Naive thymus-derived CD4-positive, alpha-beta T cell (primary cell): ENCODE measurements at places on chromosomes 7 and 10. TPM values are rescaled to one million over a fixed set of nuclear protein-coding genes. Genes with fewer than 3 reads are reported as not detected.

DNA sequence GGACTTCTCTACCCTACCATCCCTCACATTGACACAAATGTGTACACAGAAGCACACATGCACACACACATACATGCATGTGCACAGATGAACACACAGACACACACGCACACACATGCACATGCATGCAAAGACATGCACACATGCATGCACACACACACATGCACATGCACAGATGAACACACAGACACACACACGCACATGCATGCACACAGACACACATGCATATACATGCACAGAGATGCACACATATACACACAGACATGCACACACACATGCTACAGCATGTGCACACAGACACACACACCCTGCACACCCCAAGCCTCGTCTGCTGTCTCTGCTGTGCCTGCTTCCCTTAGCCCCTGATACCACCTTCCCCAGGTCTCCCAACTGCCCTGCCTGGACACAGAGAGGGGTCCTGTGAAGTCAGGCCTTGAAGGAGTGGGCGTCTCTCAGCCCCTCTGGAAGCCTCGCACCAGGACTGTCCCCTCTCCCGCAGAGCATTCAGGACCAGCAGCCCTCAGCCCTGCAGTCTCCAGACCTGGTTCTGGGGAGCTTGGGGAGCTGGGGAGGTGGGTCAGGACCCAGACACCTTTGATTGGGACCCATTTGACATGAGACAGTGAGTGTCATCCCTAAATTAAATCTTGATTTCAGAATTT lies 181.8 kb downstream of the DNAJB6 start:
- no peaks in the 10 kb centered on the region for H3K27me3 ChIP-seq
- H3K4me1 ChIP-seq, result no peaks in the 10 kb centered on the region
- H3K36me3 ChIP-seq, result no peaks in the 10 kb centered on the region
- H3K4me3 ChIP-seq, result no peak overlapping the region
- no peak for DNase-seq
- no peak overlapping the region for H3K27ac ChIP-seq

DNA sequence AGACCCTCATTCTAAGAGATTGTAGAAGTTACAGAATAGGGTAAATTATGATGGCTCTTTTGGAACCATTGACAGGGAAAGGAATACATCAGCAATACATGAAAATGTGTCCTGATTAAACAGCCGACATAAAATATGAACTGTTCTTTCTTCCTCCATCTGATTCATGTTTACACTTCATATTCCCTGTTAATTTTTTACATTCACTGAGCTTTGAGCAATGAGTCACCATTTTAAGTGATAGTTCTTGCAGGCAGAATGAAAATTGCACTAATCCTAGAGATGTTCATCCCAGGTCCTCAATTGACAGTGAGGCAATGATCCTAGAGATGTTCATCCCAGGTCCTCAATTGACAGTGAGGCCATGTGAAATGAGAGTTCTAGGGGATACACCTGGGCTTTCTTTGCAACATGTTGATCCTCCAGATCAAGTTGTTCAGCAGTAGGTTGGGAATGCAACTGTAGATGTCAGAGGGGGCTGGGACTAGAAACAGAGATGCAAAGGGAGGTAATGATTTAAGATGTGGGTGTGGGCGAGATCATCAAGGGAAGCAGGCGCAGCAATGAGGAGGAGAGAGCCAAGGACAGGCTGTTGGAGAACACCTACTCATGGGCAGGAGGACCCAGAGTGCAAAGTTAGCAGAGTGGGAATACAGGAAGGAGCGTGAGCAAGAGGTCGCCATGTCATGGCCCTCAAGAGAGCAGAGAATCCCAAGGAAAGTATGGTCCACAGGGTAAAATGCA lies 138.7 kb downstream of the ZNF365 start:
- no peak overlapping the region for H3K27ac ChIP-seq
- no peak overlapping the region for H3K4me3 ChIP-seq
- H3K27me3 ChIP-seq, result no peaks in the 10 kb centered on the region
- H3K36me3 ChIP-seq, result no peaks in the 10 kb centered on the region
- DNase-seq, result no peak

DNA sequence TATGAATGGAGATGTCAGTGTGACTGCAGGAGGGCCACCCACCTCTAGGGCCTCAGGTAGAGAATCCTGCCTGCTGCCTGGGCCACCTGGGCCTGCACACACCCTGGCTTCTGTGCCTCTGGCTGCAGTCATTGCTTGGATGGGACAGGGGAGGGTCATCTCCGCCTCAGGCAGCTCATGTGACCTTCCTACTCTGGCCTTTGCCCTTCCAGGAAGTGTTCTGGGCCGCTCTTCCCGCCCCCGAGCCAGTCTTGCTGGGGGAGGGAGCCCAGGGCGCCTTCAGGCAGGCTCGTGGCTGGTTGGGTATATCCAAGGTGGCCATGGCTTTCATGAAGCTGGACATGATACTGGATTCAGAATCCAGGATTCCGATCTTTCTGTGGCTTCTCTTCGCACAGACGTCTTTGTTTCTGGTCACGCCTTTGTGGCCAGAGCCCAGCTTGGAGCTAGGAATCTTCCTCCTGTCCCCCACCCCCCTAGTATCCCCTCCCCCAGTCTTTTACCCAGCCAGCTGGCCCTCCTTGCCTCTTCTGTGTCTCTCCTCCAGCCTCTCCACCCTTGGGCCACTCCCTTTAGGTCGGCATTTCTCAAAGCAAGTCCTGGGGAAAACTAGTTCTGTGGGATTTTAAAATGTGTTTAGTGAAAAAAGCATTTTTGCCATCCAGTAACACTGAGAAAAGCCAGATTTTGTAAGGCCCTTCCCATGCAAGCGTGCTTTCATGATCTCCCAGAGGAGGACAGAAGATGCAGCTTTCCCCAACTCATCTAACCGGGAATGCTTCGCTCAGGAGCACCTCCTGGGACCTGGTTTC lies 119.6 kb downstream of the ZMIZ1 start:
- H3K36me3 ChIP-seq, result no peaks in the 10 kb centered on the region
- no peaks in the 10 kb centered on the region for H3K27me3 ChIP-seq
- no peaks in the 10 kb centered on the region for H3K4me1 ChIP-seq
- H3K4me3 ChIP-seq, result no peak overlapping the region

DNA sequence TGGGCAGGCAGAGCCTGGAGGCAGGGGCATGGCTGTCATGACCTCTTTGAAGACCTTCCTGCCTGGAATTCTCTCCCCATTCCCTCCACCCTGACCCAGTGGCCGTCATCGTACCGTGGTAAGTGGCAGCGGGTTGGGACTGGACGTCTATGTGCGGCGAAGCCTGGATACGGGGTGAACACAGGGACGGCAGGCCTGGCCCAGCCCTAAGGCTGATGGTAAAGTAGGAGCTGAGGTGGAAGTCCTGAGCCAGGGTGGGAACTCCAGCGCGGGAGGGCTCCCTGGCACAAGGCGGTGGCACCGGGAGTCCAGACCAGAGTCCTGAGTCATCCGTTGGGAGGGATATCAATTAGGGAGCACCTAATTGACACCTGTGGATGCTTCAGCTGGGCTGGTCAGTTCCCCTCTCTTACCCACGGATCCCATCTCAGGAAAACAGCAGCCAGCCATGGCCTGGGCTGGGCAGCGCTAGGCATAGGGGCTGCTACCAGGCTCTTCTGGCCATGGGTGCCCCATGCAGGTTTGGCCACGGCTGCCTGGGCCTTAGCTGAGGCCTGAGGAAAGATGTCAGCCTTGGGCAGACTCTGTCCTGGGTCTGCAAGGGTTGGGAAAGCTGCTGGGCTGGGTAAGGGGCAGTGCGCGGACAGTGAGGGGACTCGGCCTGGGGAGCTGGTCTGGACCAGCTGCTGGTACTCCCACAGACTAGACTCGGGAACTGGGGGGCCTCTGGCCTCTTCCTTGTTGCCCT lies 3.3 kb downstream of the PPIF start:
- no peaks in the 10 kb centered on the region for H3K27me3 ChIP-seq
- no peak overlapping the region for H3K4me3 ChIP-seq
- DNase-seq, result no peak
- peaks cover 16% of the 10 kb centered on the region for H3K36me3 ChIP-seq
- peaks cover 25% of the 10 kb centered on the region for H3K4me1 ChIP-seq

GRCh38 chr10:110137142-110137545 lies 70.3 kb upstream of the MXI1 start:
- peak; percentile 67 for DNase-seq
- peaks cover 6% of the 10 kb centered on the region for H3K36me3 ChIP-seq
- peak overlapping the region; percentile 4 for H3K27ac ChIP-seq
- no peak overlapping the region for H3K4me3 ChIP-seq
- peaks cover 14% of the 10 kb centered on the region for H3K4me1 ChIP-seq
- no peaks in the 10 kb centered on the region for H3K27me3 ChIP-seq

DNA sequence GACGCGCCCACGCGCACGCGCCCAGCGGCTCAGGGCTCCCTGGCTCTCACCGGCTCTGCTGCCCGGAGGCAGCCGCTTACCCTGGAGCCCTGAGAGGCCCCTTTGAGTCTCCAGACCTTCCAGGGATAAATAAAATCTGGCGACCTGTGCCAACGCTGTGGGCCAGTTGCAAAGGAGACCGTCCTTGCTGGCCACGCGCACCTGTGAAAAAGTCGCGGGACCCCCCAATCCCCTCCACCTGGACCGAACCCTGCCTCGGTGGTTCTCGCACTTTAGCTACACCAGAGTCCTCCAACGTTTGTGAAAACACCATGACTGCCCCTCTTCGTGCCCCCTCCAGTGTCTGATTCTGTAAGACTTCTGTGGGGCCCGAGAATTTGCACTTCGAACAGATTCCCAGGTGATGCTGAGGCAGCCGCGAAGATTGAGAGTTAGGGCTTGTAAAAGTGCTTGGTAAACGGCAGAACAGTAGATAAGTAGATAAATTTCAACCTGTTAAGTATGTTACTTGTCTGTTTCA lies 102.4 kb upstream of the SVIL start:
- H3K4me1 ChIP-seq, result peaks cover 3% of the 10 kb centered on the region
- no peak overlapping the region for H3K4me3 ChIP-seq
- no peaks in the 10 kb centered on the region for H3K27me3 ChIP-seq
- DNase-seq, result no peak
- peaks cover 6% of the 10 kb centered on the region for H3K36me3 ChIP-seq
- H3K27ac ChIP-seq, result no peak overlapping the region

DNA sequence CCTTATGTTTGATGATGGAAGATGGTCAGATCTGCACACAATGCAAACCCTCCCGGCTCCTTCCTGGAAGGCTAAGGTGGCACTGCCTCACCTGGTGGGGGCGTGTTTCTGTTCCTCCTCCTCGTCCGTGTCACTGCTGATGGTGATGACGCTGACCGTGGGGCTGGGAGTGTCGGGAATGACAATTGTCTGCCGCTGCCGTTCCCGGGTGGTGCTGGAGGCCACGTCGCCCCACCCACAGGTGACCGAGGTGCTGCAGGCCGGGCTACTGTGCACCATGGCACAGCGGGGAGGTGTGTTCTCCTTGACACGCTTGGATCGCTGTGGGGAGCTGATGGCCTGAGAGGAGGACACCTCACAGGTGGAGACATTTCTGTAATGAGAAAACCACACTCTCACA lies 73.1 kb downstream of the CLEC2L start:
- no peak for DNase-seq
- no peaks in the 10 kb centered on the region for H3K27me3 ChIP-seq
- no peaks in the 10 kb centered on the region for H3K4me1 ChIP-seq
- no peak overlapping the region for H3K4me3 ChIP-seq

TMEM140 gene
- total RNA-seq, result 29.0 and 30.7 TPM in 2 replicates

- H3K4me1 ChIP-seq, result no peaks in the 10 kb centered on the region
- DNase-seq, result no peak
- H3K27me3 ChIP-seq, result no peaks in the 10 kb centered on the region
- no peak overlapping the region for H3K27ac ChIP-seq
- peaks cover 8% of the 10 kb centered on the region for H3K36me3 ChIP-seq
Measured at GRCh38 chr7:127717502-127718339, 65.7 kb downstream of the SND1 start.

DNA sequence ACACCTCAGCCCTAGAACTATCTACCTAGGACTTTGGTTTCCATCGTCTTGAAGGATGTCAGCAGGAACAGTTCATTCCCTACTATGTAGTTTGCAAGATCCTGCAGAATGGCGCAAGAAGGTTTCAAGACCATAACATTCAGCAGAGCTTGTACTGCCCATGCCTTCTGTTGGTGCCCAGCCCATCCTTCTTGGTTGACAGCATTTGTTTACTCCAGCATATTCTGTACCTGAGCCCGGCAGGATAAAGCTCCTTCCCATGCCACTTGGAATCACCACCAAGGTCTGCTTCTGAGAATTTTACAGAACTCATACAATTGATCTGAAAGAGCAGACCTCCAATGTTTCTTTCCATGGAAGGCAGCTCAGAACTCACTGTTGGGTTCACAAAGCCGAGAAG lies 150.8 kb downstream of the ARID5B start:
- H3K4me1 ChIP-seq, result peaks cover 54% of the 10 kb centered on the region
- H3K36me3 ChIP-seq, result peaks cover 11% of the 10 kb centered on the region
- H3K27ac ChIP-seq, result no peak overlapping the region

DNA sequence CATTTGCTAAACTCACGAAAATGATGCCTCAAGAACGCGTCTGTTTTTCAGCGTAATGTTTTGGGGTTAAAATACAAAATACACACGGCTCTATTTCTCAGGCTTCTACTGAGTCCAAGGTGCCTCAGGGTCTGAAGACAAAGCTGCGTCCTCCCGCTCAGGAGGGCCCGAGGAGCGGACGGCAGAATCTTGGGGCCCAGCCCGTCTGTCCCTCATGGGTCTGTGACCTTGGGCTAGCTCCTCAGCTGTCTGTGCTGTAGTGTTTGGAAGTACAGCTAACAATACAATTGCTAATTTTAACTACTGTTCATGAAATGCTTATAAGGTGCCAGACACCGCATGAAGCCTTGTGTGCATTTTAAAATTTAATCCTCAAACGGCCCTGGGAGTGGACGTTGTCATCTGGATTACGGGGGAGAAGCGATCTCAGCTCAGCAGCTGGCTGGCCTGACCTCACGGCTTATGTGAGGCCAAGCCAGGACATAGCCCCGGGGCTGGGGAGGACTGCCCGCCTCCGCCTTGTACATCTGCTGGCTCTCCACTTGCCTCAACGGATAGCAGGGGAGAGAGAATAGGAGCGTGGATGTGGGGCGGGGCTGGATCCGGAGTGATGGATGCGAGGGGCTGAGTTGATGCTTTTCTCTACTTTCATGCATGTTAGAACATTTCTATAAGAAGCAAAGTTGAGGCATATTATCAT lies 357.4 kb downstream of the GLRX3 start:
- H3K27ac ChIP-seq, result no peak overlapping the region
- no peaks in the 10 kb centered on the region for H3K4me1 ChIP-seq
- no peaks in the 10 kb centered on the region for H3K27me3 ChIP-seq
- no peak for DNase-seq
- no peak overlapping the region for H3K4me3 ChIP-seq

DNA sequence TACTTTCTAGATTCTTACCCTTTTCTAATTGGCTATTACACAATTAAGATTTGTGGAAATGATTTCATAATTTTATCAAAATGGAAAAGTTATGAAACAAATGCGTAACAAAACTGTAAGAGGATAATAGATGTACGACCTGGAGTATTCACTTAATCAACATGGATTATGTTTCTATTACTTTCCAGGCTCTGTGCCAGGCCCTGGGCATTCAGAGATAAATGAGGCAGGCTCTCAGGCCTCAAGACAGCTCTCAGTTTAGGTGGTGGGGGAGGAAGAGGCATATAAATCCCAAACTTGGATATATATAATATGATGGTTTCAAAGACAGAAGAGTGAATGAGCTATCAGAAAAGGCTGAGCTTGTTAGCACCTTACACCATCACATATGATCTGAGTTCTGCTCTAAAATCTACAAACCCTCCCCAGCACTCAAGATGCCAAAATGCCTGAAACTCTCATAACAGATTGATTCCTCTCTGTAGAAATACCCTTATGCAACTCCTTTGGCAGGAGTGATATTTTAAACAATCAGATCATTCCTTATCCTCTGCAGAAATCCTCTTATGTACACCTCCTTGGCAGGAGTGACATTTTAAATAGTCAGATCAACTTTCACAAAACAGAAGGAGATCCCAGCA lies 42.5 kb downstream of the ACBD5 start:
- no peak for DNase-seq
- H3K4me1 ChIP-seq, result no peaks in the 10 kb centered on the region
